ENCODE measurements at places on chromosomes 2 and 18. TPM values are rescaled to one million over a fixed set of nuclear protein-coding genes. Genes with fewer than 3 reads are reported as not detected.

GRCh38 chr2:98771721-98772524 lies 41.0 kb upstream of the MGAT4A start:
- DNase-seq, result no peak
- no peaks in the 10 kb centered on the region for H3K4me1 ChIP-seq
- H3K4me3 ChIP-seq, result no peak overlapping the region

- no peak for DNase-seq
- H3K27me3 ChIP-seq, result no peaks in the 10 kb centered on the region
- no peak overlapping the region for H3K4me3 ChIP-seq
Measured at GRCh38 chr18:51711298-51711889, 513.9 kb upstream of the MEX3C start.

DNA sequence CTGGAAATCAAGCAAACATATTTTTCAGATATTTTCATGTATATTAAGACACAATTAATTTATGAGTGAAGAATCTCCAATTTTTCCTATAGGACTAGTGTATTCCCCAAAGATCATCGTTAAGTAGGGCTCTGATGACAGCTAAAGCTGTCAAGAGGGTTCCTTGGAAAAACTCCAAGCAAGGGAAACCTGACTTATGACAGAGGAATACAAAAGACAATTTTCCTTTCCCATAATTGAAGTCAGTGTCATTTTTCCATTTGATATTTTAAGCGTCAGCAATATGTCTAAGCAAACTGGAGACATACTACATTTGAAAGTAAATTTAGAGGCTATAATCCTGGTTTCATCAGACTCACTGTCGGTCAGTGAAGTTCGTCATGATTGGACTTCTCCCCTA lies 36.1 kb downstream of the RIT2 start:
- no peaks in the 10 kb centered on the region for H3K4me1 ChIP-seq
- H3K36me3 ChIP-seq, result no peaks in the 10 kb centered on the region
- DNase-seq, result no peak
- H3K27ac ChIP-seq, result no peak overlapping the region
- H3K27me3 ChIP-seq, result no peaks in the 10 kb centered on the region

SCN3A gene
- 0.04 TPM for total RNA-seq

DNA sequence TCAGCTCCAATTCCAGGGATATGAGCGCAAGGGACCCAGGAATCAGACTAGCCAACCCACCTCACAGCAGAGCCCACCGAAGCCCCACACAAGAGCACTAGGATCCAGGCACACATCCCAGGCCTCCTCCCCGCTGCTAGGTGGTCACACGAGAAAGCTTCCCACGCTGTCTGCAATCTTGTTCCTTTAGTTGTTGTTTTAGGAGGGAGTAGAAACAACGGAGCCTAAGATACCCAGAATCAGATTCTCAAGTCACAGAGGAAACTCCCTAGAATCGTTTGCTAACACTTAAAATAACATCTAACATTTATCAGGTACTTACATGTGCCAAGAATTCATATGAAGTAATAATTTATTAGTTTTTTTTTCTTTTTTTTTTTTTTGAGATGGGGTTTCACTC lies 9.7 kb upstream of the ATL2 start:
- no peaks in the 10 kb centered on the region for H3K4me1 ChIP-seq
- no peak for DNase-seq
- no peak overlapping the region for H3K27ac ChIP-seq
- H3K36me3 ChIP-seq, result no peaks in the 10 kb centered on the region
- no peak overlapping the region for H3K4me3 ChIP-seq

DNA sequence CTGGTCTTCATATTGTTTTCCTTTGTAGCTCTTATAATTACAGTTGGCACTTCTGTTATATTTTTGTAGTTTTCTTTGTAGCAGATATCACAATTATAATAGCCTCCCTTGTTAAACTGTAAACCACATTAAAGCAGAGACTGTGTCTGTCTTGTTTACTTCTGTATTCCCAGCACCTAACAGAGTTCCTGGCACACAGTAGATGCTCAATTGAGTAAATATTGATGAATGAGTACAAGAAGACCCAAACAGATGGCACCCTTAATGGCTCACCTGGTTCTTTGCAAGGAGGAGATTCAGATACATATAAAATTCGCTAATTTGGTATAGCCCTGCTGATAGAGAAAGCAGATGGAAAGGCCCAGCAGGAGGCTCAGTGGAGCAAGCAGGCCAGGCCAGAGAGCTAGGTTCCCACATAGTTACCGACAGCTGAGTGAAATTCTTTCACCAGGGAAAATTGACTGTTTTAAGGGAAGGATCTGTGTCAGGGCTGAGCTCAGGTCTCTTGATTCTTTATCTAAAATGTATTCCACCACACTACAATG lies 120.1 kb downstream of the NUP35 start:
- no peaks in the 10 kb centered on the region for H3K27me3 ChIP-seq
- H3K4me1 ChIP-seq, result peaks cover 3% of the 10 kb centered on the region
- no peak overlapping the region for H3K27ac ChIP-seq
- no peak for DNase-seq
- H3K36me3 ChIP-seq, result no peaks in the 10 kb centered on the region

- H3K4me3 ChIP-seq, result no peak overlapping the region
- no peak overlapping the region for H3K27ac ChIP-seq
- H3K27me3 ChIP-seq, result no peaks in the 10 kb centered on the region
- peaks cover 26% of the 10 kb centered on the region for H3K4me1 ChIP-seq
- no peak for DNase-seq
- no peaks in the 10 kb centered on the region for H3K36me3 ChIP-seq
Measured at GRCh38 chr2:168190590-168191336, 56.6 kb downstream of the STK39 start.

IL36RN gene
- total RNA-seq, result not detected

DNA sequence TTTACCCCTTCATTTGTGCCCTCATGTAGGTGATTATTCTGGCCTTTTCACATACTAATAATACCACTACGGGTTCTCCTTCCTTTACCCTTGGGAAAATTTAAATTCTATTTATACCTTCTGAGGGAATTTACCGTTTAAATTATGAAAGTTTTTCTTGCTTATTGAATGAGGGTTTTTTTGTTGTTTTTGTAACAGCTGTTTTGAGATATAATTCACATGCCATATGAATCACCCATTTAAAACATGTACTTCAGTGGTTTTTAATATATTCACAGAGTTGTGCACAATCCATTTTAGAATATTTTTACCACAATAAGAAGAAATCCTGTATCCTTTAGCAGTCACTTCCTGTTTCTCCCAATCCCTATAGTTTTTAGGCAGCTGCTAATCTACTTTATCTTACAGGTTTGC lies 54.7 kb downstream of the EML4 start:
- H3K4me1 ChIP-seq, result peaks cover 32% of the 10 kb centered on the region
- no peaks in the 10 kb centered on the region for H3K36me3 ChIP-seq
- no peak overlapping the region for H3K4me3 ChIP-seq
- DNase-seq, result peak; percentile 26
- H3K27ac ChIP-seq, result peak overlapping the region; percentile 31
- H3K27me3 ChIP-seq, result no peaks in the 10 kb centered on the region

GRCh38 chr18:68083131-68083530 lies 566.6 kb upstream of the DSEL start:
- H3K27me3 ChIP-seq, result no peaks in the 10 kb centered on the region
- no peak overlapping the region for H3K27ac ChIP-seq
- peak; percentile 45 for DNase-seq

DNA sequence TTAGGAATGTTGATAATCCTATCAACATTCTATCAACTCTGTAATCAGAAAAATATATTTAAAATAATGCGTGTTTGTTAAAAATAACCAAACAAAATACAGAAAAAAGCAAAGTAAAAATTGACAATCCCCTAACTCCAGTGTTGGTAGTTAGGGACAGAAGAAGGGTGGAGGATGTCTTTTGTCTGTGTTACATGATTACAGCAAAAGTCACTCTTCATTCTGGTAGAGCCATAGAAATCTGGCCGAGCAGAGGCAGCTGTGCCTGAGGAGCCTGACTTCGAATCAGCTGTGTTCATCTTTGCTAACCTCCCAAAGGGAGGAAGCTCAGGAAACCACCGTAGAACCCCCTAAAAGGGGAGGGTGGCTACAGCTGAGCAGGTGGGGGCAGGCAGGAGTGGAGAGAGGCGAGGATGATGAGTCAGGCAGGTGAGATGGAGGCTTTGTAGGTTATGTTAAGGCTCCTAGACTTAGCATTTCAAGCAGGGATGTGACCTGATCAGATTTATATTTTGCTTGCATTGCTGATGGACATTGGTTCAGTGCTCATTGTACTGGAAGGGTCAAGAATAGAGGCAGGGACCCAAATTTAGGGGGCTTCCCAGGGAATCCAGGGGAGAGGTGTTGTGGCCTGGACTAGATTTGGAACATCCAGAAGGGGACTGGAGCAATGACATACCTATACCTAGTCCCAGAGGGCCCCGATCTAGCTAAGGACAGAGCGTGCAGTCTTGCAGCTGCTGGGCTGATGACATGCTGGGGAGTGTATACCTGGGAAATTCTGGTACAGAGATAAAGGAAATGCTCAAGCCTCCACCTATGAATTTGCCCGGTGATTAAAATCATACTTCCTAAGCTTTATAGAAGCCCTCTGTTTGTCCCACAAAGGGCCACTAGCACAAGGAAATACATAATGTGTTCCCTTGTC lies 95.7 kb downstream of the NEDD4L start:
- peaks cover 16% of the 10 kb centered on the region for H3K4me1 ChIP-seq
- peaks cover 74% of the 10 kb centered on the region for H3K27me3 ChIP-seq
- no peak overlapping the region for H3K4me3 ChIP-seq
- H3K36me3 ChIP-seq, result no peaks in the 10 kb centered on the region
- H3K27ac ChIP-seq, result no peak overlapping the region
- no peak for DNase-seq

- H3K27me3 ChIP-seq, result peaks cover 63% of the 10 kb centered on the region
- DNase-seq, result no peak
- no peak overlapping the region for H3K27ac ChIP-seq
- no peaks in the 10 kb centered on the region for H3K36me3 ChIP-seq
Measured at GRCh38 chr2:104840156-104840555, 13.8 kb upstream of the POU3F3 start.

- peaks cover 68% of the 10 kb centered on the region for H3K4me1 ChIP-seq
- H3K27me3 ChIP-seq, result no peaks in the 10 kb centered on the region
- peak overlapping the region; percentile 78 for H3K27ac ChIP-seq
- H3K4me3 ChIP-seq, result no peak overlapping the region
- no peaks in the 10 kb centered on the region for H3K36me3 ChIP-seq
Measured at GRCh38 chr2:42029171-42029570, 18.6 kb upstream of the PKDCC start.

BUB1 gene
- 108 TPM for total RNA-seq

IL37 gene
- total RNA-seq, result not detected

DNA sequence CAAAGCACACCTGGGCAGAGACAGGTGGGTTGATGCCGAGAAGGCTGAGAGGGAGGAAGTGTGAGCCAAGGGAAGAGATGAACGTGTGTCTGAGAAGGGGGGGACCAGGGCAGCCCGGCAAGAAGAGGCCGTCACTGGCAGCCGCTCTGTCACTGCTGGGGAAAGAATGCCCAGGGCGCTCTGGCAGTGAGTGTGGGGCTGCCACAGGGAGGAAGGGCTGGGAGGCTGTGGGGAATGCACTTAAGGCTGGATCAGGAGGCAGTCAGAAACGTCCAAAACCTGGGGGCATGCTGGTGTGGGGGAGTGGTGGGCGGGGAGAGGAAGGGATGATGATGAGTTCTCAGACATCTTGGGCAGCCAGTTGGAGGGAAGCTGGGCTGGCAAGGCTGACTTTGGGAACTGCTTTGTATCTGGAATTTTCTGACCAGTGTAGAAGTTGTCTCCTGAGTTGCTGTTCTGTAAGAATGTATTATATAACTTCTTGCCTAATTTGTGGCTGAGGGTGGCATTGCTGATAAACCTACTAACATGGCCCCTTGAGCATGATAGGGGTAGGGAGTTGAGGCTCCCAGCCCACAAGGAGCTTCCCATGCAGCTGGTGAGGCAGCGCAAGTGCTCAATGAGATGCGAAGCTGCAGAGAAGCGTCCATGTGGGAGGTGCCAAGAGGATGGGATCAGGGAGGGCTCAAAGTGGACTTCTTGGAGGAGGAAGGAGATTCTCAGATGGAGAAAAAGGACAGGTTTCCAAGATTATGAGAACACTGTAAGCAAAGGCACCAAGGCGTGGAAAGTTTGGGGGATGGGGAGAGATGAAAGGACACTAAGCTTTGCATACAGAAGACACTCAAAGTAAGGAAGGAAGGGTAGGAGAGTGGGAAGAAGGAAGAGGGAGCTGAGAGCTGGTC lies 185.1 kb upstream of the HAAO start:
- H3K27me3 ChIP-seq, result no peaks in the 10 kb centered on the region
- no peak overlapping the region for H3K4me3 ChIP-seq
- H3K36me3 ChIP-seq, result no peaks in the 10 kb centered on the region

DNA sequence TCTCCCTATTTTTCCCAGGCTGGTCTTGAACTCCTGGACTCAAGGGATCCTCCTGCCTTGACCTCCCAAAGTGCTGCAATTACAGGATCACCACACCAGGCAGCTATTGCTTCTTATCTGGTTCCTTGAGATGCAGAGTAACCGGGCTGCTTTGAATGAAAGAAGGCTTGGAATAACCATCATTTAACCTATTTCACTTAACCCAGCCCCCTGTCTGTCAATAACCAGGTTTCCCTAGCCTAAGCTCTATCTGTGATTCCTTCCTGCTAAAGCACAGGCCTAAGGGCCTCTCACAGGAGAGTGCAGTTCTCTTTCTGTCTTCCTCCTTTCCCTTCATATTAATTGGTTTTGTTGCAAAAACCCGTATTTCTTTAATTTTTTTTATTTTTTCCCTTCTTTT lies 393.5 kb upstream of the RAB12 start:
- H3K27me3 ChIP-seq, result peaks cover 10% of the 10 kb centered on the region
- no peaks in the 10 kb centered on the region for H3K36me3 ChIP-seq
- no peak overlapping the region for H3K4me3 ChIP-seq
- no peak overlapping the region for H3K27ac ChIP-seq
- no peak for DNase-seq

- no peak for DNase-seq
- H3K4me1 ChIP-seq, result no peaks in the 10 kb centered on the region
- no peak overlapping the region for H3K4me3 ChIP-seq
- H3K27ac ChIP-seq, result no peak overlapping the region
- no peaks in the 10 kb centered on the region for H3K27me3 ChIP-seq
- H3K36me3 ChIP-seq, result no peaks in the 10 kb centered on the region
Measured at GRCh38 chr2:199230091-199230490, 227.6 kb downstream of the SATB2 start.
